ENCODE measurements at places on chromosomes 6 and 20.

GRCh38 chr20:10639737-10640556 is 33.9 kb downstream of the JAG1 start:
- no peak for DNase-seq

GRCh38 chr6:49551078-49551865 is 804 bp downstream of the C6orf141 start:
- no peak for DNase-seq

DNA sequence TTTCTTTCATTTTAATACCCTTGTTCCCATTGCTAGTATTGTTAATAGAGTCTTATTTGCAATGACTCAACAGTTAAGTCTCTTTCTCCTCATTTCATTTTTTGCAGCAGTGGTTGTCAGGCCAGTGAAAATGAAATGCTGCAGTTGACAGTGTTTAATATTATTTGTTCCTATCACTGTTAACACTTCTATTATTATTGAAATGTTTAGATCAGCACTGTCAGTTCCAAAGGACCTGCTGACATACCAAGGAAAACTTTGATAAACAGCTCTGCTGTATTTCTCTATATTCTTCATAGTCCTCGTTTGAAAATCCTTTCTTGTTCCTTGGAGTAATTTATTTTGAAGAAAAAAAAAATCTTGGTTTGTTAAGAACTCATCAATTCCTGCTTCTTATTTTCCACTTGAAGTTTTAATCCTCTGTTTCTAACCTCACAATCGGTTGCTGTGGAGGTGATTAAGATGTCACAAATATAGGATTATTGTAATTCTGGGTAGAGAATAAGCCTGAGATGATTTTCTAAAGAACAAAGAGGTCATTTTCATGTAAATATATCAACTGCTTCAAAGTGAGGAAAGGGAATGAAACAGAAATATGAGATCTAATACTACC is 1065.9 kb upstream of the CITED2 start:
- no peak for DNase-seq

- no peak for DNase-seq
Observed at GRCh38 chr6:148885136-148885865, 138.5 kb downstream of the UST start.

- DNase-seq, result no peak
Observed at GRCh38 chr6:147204060-147204785, at the start of gene STXBP5. Gene STXBP5, plus strand, starts transcription at chr6:147204417. Its CDS starts 116 bp downstream, at chr6:147204533.

DNA sequence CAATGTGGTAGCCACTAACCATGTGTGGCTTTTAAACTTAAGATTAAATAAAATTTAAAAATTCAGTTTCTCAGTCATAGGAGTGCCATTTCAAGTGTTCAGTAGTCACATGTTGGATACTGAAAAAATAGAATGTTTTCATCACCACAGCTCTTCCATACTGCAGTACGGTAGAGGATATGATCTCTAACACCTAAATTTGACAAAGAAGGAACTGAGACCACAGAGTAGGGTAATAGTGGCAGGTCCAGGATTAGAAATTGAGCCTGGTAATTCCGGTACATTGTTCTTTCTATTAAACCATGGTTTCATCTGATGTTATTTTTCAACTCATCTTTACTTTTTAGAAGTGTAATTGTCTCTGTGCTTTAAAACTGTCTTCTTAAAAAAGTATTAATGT is 104.0 kb downstream of the CD2AP start:
- no peak for DNase-seq

DNA sequence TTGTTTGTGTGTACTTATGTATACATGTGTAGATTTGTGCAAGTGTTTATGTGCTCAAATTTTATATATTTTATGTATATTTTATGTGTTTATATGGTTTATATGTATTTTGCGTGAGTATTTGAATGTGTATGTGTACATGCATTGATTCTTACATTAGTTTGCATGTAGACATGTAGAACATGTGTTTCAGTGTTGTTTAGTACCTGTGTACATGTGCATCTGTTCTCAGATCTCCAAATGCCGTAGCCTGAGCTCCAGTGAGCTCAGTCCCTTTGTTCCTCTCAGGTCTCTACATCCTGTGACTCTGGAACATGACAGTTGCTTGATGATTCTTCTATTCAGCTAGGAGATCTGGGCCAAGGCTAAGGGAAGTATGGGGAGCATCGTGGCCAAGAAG is 4.5 kb upstream of the DEFB119 start:
- no peak for DNase-seq

DNA sequence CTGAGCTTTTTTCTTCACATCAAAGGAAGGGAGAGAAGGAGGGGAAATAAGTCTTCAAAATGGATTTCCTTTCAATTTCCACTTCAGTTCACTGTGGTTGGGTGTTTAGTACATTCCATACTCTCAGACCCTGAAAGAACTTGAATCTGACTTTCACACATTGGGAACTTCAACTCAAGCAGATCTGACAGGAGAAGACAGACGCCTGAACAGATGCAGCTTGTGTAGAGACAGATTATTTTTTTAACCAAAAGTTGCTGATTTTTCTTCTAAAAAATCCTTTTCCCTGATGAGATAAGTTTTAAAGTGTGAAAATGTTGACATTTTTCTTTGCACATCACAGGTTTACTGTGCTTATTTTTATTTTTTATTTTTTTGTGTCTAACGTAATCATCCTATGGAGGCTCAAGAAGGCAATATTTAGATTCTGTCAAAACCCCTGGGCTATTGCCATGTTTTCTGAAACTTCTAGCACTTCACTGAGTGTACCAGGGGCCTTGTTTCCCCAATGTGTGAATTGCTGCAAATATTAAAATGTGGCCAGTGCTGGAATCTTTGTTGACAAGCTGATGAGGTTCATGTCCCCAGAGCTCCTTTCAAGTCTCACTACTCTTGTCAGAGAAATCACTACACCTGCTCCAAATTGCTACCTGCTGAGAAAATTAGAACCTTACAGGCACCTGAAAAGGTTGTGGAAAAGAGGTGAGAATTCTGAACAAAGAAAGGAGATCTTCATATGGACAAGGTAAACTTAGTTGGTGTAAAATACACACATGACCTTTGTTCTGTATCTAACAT is 214.8 kb upstream of the BTBD3 start:
- DNase-seq, result no peak

DNA sequence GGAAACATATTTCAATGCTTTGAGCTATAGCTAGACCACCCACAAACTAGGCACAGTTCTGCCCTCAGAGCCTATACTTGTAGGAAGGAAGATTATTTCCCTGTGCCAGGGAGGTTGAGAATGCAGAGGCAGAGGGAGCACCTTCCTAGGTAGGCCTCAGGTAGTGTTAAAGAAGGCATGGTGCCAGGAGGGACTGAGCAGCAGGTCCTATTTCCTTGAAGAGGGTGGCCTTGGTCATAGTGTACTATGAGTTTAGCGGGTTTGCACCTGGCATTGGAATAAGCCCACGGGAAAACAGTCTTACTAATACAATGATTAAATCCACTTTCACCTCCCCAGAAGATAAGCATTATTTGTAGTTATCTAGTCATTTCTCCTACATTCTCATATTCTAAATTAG is 375.4 kb downstream of the CDKAL1 start:
- no peak for DNase-seq

DNA sequence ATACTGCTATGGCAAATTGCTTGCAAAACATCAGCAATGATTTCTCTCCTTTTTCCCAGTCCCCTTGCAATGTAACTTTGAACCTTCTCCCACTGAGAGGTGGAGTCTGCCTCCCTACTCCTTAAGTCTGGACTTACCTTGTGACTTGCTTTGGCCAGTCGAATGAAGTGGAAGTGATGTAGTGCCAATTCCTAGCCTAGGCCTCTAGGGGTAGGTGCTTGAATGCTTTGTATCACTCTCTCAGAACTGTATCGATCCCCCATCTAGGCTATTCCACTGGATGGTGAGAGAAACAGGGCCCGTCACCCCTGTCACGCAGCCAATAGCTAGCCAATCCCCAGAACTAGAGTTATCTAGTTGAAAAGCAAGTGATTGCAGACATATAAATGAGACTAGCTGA is 238.6 kb downstream of the BTBD3 start:
- no peak for DNase-seq

- no peak for DNase-seq
Observed at GRCh38 chr6:148085631-148086331, 256.9 kb upstream of the SASH1 start.

GRCh38 chr6:158347335-158347734 is 35.1 kb downstream of the TULP4 start:
- DNase-seq, result no peak

- DNase-seq, result no peak
Observed at GRCh38 chr6:141349710-141350109, 783.0 kb upstream of the GJE1 start.

GRCh38 chr6:159815410-159815809 is 15.3 kb downstream of the PNLDC1 start:
- DNase-seq, result no peak

- no peak for DNase-seq
Observed at GRCh38 chr20:37968841-37969401, 64.3 kb downstream of the TTI1 start.

DNA sequence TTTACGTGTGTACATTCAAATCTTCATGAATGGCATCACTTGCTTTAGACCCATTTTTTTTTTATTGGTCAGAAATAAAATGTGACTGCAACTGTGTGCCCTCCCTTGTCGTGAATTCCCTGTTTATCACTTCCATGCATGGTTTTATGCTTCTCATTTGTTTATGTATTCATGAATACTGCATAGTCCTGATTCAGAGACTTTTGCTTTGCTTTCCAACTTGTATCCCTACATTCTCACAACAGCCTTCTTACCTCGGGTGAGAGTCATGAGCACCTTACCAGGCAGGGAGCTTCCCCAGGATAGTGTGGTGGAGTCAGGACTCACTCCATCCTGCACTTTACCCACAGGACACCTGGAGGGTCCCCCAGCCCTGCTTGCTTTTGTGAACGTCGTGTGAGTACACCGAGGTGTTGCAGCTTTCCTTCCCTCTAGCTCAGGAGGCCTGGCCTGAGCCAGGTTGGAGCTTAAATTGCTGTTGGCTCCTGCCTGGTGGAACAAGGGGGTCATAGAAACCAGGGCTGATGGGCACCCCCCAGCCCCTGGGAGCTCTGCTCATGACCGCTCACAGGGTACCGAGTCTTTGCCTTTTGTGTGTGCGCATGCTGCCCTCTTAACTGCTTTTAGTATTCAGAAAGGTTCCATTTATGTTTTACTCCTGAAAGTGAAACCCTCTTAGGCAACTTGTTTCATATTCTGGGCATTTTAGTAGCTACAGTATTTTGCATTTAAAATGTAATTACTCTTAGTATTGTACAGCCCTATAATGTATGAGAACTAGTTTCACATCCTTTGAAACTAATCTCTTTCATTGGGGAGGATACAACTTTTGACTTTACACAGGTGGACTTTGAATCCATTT is 66.0 kb downstream of the CDS2 start:
- DNase-seq, result no peak

DNA sequence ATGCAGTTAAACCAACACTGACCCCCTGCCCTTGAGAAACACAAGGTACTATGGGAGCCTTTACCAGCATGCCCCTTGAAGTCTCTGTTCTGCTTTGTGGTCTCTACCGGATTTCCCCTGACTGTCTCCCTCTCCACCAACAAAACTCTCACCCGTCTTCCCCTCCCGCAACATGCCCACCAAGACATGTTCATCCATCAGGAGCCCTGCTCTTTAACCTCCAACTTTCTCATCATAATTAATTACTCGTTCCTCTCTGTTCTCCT is 1.1 kb downstream of the ZNF165 start:
- DNase-seq, result no peak

- no peak for DNase-seq
Observed at GRCh38 chr6:51951924-51952323, 135.5 kb downstream of the PKHD1 start.

- DNase-seq, result no peak
Observed at GRCh38 chr20:44959638-44960102, 527 bp downstream of the TOMM34 start.

DNA sequence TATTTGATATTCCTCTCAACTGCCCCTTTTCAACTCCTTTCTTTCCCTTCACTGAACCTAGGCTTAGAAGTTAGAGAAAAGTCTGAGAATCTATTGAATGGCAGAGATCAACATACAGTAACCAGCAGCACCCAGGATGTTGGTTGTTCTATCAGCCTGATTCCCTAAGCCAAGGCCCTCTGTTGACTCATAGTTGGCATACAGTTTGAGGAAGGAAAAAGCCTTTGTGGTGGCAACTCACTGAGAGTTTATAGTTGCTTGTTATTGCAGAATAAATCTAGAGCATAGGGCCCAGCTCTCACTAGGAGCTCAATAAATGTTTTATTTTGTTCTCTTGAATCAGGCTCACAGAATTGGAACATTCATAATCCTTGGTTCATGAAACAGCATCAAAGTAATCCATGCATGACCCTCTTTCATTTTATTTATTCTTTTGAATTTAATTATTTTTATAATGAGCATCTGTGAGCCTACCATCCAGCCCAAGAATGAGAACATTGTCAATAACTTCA is 119.1 kb upstream of the ADGRF1 start:
- no peak for DNase-seq

DNA sequence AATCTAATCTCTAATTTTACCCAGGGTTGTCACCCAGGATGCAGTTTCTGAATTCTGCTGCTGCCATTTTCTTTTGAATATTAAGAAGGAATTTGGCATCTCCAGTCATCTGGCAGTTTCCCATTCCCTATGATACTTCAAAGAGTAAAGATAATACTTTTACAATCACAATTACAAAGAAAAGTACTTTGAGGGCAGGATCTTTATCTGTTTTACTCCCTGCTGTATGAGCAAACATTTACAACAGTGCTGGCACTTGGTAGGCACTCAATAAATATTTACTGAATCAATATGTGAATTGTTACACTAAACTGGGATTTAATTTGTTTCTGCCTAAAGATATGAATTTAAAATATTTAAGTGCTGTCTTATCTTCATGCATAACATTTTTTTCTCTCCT is 224.9 kb downstream of the EPHA7 start:
- no peak for DNase-seq

DNA sequence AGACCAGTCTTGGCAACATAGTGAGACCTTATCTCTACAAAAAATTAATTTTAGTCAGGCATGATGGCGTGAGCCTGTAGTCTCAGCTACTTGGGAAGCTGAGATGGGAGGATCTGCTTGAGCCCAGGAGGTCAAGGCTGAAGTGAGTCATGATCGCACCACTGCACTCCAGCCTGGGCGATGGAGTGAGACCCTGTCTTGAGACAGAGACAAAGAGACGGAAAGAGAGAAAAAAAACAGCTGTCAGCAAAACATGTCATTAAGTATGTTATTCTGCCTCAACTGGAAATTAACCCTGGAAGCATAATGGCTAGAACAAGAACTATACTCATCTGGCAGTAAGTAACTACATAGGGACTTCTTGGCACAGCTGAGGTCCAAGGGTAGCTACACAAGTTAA is 7.2 kb downstream of the MMS22L start:
- DNase-seq, result no peak
